Stimulated activated CD4-positive, alpha-beta T cell treated with anti-CD3 and anti-CD28 coated beads, Interleukin-1b, Interleukin-23, amount 100 ng/mL, for 24 hours (primary cell): ENCODE measurements at places on chromosomes 13 and 19.

DNA sequence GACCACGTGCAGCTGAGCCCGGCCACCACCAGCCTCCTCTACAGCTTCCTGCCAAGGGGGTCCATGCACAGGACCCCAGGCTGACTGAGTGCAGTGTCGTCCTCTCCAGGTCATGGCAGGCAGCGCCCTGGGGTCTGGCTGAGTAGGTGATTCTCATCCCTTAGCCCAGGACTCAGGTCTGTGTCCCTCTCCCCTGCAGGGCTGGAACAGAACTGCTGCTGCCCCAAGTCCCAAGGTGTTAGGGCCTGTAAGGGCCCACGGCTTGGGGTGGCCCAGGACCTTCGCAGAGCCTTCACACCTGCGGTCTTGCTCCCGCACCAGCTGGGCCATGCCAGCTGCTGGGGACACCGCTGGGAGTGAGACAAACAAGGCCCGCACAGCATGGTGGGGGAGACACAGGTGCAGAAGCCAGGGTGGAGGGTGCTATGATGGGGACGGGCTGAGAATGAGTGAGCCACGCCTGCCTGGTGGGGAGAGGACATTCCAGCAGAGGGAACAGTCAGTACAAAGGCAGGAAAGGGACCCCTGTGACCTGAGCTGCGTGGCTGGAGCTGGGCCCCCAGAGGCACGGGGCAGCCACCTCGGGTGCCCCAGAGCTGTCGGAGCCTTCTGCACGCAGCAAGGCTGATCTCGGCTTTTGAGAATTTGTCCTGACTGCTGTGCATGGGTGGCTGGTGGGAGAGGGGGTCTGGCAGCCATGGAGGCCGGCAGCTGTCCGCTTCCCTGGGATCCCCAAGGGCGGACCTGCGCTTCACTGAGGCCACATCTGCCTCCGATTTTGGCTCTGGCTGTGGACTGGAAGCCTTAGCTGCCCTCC lies 11.9 kb downstream of the PLEKHF1 start:
- no peak for DNase-seq

GRCh38 chr13:21071924-21072323 lies 10.5 kb upstream of the LATS2 start:
- DNase-seq: no peak

- DNase-seq: peak; percentile 34
Measured at GRCh38 chr19:996051-996838, 4.0 kb upstream of the GRIN3B start.

GRCh38 chr13:71488201-71488600 lies 378.8 kb downstream of the DACH1 start:
- no peak for DNase-seq

GRCh38 chr19:55663846-55664536 lies 9.2 kb downstream of the U2AF2 start:
- no peak for DNase-seq

DNA sequence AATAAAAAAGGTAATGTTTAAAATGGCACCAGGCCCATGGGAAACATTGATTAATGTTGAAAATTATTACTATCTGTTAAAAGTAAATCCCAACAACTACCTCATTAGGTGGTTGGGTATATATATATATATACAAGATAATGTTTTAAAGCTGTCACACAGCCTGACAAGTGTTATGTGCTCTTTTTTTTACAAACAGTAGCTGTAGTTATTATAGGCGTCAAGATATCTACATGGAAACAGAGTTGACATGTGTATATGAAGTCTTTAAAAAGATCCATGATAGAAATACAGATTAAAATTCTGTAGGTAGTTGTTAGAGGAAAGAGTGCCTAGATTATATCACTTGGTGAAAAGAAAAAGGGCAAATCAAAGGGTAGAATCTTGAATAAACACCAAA lies 279.9 kb downstream of the SLITRK6 start:
- no peak for DNase-seq

DNA sequence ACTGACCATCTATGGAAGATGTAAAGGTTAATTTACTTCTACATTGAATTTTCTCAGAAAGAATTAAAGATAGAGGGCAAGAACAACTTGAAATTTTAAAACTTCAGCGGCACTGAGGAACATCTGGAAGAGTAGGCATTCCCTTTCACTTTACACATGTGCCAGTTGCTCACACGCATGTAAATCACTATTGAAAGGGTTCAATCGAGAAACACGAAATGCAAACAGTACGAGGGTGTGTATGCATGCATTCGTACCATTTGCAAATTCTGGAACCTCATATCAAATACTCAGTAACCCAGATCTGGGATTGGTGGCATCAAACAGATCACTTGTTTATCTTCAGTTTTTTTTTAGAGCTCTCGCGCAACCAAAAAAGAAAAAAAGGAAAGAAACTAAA lies 315.5 kb upstream of the MAB21L1 start:
- no peak for DNase-seq

- no peak for DNase-seq
Measured at GRCh38 chr19:40360708-40361241, 12.3 kb downstream of the PLD3 start.

DNA sequence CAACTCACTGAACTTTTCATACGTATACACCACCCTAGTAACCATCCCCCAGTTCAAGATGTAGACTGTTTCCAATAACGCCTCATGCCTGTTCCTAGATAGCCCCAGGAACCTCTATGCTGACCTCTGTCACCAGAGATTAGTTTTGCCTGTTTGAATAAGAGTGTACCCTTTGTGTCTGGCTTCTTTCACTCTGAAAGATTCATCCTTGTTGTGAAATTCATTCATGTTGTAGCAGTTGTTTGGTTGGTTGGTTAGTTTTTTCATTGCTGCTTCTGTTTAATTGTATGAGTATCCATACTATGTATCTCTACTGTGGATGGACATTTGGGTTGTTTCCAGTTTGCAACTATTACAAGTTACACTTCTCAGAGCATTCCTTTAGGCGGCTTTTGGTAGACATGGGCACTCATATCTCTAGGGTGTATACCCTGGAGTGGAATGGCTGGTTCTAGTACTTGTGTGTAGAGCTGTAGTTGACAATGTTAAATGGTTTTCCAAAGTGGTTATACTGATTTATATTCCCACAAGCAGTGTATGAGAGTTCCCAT lies 1.6 kb downstream of the RNASEH2B start:
- no peak for DNase-seq

DNA sequence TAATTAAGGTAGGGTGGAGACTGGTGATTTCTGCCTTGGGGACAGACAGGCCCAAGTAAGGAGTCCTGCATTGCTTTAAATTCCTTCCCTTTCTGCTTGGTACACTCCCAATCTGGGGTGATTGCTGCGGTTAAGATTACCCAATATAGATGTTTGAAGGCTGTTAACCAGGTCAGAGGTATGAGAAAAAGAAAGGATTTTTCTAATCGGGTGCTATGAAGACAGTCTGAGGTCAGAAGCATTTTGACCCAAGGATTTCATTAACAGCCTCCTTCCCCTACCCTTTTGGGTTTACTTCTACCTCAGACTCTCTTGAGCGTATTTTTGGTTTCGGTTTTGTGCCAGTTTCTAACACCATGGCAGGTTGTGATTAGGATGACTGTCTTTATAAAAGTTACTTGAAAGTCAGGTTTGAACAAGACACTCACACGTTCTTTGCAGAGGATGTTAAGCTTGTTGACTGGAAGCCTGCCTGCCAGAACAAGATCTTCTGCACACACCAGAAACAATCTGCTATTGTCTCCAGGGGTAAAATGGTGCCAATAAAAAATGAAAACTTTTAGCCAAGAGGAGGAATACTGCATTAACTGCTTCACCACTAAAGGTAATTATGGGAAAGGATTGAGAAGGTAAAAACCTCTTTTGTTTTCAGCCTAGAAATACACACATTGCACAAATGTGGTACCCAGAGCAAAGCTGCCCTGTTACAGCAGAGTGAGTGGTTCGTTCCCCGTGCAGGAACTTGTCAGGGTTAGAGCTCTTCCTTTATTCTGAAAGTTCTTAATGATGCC lies 108.8 kb downstream of the NDFIP2 start:
- DNase-seq: no peak

- no peak for DNase-seq
Measured at GRCh38 chr19:57773488-57773887, 4.0 kb downstream of the ZNF586 start.

DNA sequence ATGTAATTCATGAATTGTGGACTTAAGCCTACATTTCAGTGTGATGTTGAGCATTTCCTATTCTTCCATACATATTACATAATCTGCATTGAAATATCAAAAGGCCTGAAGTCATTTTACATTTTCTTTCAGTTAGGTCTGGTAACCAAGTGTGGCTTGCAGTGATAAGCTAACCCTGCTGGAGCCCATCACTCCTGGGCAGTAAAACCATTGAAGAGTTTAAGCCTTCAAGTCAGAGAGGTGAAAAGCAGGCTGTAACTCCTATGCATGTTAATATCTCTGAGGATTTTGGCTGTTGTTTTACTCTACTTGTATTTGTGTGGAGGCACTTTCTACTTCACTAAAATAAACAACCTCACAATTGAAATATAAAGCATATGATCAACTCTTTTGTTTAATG lies 248.8 kb downstream of the SLITRK5 start:
- DNase-seq: no peak

DNA sequence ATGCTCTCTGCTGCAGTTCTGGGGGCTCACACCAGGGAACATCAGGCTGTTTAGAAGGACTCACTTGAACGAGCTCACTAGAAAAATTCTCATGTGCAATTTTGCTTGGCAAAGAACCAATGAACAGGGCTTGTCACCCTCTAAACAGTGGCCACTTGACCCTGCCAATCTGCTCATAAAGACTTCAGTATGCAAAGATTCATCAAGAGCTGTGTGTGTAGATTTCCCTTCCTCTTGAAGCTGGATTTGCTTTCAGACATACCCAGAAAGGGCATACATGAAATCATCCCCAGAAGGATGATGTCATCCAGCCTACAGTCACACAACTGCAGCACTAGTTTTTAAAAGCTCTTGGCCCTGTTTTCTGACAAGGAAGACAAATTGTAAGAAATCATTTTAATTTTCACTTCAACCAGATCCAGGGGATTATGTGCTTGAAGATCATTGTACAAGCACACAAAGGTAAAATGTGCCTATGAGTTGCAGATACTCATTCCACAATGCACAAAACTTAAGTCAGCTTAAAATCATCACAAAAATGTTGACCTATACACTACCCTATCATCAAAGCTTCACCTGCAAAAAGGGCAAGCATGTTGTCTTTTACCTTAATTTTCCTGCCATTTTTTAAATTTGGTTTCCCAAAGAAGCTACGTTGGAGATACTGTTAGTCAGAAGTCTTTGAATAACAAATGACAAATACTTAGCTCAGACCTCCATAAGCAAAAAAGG lies 5.2 kb upstream of the STK24 start:
- no peak for DNase-seq

- no peak for DNase-seq
Measured at GRCh38 chr13:110179116-110179856, 127.7 kb downstream of the COL4A1 start.

DNA sequence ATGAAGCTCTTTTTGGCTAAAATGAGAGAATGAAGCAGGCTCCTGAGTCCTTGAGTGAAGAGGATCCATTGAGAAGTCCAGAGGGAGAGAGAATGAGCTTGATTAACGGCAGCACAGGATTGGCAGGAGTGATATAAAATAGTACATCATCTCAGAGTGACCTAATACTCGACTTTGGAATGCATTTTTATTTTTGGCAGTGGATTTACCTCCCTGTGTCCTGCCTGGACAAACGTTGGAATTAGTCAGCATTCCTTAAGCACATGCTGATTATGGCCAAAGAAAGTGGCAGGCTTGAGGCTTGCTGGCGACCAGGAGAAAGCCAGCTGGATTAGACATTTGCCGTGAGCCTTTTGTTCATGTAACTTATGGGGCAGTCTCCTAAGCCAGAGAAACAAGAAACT lies 22.9 kb downstream of the LRCH1 start:
- DNase-seq: no peak

DNA sequence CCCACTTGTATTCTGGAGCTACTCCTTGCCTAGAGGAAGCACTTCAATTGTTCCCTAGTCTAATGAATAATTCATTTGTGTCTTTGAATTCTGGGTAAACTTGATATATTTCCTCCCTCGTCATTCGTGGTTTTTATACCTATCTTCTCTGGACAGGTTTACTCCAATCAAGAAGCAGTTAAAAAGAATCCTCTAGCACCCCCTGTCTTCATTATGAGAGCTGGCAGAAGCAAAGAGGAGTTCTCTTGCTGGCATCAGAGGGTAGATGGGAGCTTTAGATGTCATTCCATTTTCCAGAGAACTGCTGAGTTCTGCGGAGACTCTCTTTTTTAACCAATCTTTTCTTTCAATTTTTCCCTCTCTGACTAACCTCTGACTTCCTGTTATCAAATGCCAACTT lies 627.7 kb downstream of the FGF9 start:
- DNase-seq: no peak

DNA sequence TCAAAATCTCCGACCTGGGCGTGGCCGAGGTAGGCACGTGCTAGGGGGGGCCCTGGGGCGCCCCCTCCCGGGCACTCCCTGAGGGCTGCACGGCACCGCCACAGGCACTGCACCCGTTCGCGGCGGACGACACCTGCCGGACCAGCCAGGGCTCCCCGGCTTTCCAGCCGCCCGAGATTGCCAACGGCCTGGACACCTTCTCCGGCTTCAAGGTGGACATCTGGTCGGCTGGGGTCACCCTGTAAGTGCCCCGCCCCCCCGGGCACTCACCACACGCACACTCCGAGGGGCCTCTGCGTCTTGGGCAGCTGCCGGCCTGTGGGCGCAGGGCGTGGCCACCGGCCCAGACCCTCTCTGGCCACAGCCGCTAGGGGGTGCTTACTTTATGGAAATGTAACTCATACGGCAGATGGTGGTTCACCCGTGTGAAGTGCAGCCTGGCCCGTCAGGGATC lies 14.9 kb downstream of the STK11 start:
- DNase-seq: no peak

DNA sequence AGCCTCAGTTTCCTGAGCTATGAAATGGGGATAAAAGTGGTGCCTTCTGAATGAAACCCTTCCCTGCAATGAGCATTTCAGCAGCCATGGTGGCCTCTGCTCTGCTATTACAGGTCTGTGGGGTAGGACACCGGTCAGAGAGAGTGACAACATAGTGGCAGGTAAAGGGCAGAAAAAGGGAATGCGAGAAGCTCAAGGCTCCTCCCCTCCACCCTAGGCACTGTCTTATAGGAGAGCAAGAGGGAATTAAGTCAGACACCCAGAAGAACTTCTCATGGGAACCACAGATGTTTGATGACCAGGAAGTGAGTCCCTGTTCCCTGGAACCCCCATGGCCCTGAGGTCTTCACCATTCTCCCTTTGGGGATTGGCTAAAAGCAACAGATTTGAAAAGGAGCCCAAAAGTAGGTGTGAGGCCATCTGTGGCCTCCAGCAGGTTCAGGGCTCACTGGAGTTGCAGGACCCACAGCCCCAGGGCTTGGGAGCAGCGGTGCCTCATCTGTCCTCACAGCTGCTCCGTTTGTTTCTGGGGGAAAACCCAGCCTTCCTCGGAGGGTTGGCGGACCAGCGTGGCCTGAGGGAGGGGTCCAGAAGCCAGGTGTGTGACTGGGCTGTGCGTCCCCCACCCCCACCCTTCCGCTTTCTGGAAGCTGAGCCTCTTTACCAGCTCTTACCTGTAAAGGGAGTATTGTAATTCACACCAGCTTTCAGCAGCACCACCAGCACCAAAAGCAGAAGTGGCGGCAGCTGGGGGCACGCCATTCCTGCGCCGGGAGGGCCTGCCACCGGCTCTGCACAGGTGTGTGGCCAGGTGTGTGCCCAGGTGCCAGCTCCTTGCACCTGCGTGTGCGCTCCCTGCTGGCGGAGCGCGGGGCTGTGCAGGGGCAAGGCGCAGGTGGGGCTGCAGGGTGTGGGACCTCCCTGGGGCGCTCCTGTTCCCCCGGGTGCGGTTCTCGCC lies 19.4 kb downstream of the IQCN start:
- DNase-seq: no peak
